GM12878 (cell line): ENCODE measurements at places on chromosomes 2 and 18. TPM values are rescaled to one million over a fixed set of nuclear protein-coding genes. Genes with fewer than 3 reads are reported as not detected.

VAMP8 gene
- polyA plus RNA-seq: 223 and 234 TPM in 2 replicates

SLC11A1 gene
- polyA plus RNA-seq: 0.15 and 0.19 TPM in 2 replicates

RABL2A gene
- 7.7 and 8.9 TPM in 2 replicates for polyA plus RNA-seq

IL1RN gene
- not detected in 2 replicates for polyA plus RNA-seq

DES gene
- polyA plus RNA-seq: not detected in 2 replicates

MERTK gene
- polyA plus RNA-seq: 0.39 and 0.43 TPM in 2 replicates

VWC2L gene
- polyA plus RNA-seq: not detected in 2 replicates

KLF7 gene
- 5.6 and 6.9 TPM in 2 replicates for polyA plus RNA-seq

TNFAIP6 gene
- polyA plus RNA-seq: 1.0 and 1.3 TPM in 2 replicates

GCKR gene
- polyA plus RNA-seq: not detected in 2 replicates

TRIM43 gene
- not detected in 2 replicates for polyA plus RNA-seq

ARHGEF4 gene
- 0.24 TPM in 1 of 2 replicates, not detected in the other for polyA plus RNA-seq

CEBPZ gene
- polyA plus RNA-seq: 43.2 and 49.3 TPM in 2 replicates

HOXD10 gene
- not detected in 2 replicates for polyA plus RNA-seq

DTNA gene
- 0.40 and 0.54 TPM in 2 replicates for polyA plus RNA-seq

ALPP gene
- polyA plus RNA-seq: not detected in 2 replicates

HJURP gene
- polyA plus RNA-seq: 52.4 and 61.6 TPM in 2 replicates

LYPD1 gene
- not detected in 2 replicates for polyA plus RNA-seq

THSD7B gene
- polyA plus RNA-seq: 0.05 and 0.32 TPM in 2 replicates

LYPD6 gene
- polyA plus RNA-seq: not detected in 2 replicates

TP53I3 gene
- polyA plus RNA-seq: 50.9 and 57.4 TPM in 2 replicates

KIF5C gene
- polyA plus RNA-seq: 0.20 and 0.36 TPM in 2 replicates

PLA2R1 gene
- polyA plus RNA-seq: not detected in 2 replicates

RGPD4 gene
- 0.08 TPM in 1 of 2 replicates, not detected in the other for polyA plus RNA-seq

DNMT3A gene
- 11.6 and 12.3 TPM in 2 replicates for polyA plus RNA-seq

HSBP1L1 gene
- polyA plus RNA-seq: 5.2 and 9.1 TPM in 2 replicates

TNFRSF11A gene
- polyA plus RNA-seq: 0.11 and 0.35 TPM in 2 replicates

DSG4 gene
- polyA plus RNA-seq: 0.25 and 0.43 TPM in 2 replicates

IER3IP1 gene
- 28.8 and 30.2 TPM in 2 replicates for polyA plus RNA-seq

LRRC30 gene
- polyA plus RNA-seq: not detected in 2 replicates

MAB21L4 gene
- polyA plus RNA-seq: not detected in 2 replicates

AGFG1 gene
- 7.3 and 8.5 TPM in 2 replicates for polyA plus RNA-seq

TMEM178A gene
- polyA plus RNA-seq: not detected in 2 replicates

TAF1B gene
- polyA plus RNA-seq: 14.1 and 15.3 TPM in 2 replicates

USP14 gene
- 117 and 127 TPM in 2 replicates for polyA plus RNA-seq

FZD7 gene
- 0.26 and 0.47 TPM in 2 replicates for polyA plus RNA-seq

CHRNG gene
- polyA plus RNA-seq: 0.17 TPM in 1 of 2 replicates, not detected in the other

GALNT1 gene
- 6.8 and 8.0 TPM in 2 replicates for polyA plus RNA-seq

MC4R gene
- not detected in 2 replicates for polyA plus RNA-seq

BZW1 gene
- polyA plus RNA-seq: 349 and 362 TPM in 2 replicates

PAIP2B gene
- polyA plus RNA-seq: 0.19 and 0.42 TPM in 2 replicates

IL1F10 gene
- not detected in 2 replicates for polyA plus RNA-seq
